ENCODE measurements at places on chromosomes 5 and 9.
A peak's percentile ranks its signal among the peaks of the same experiment; 100 is the strongest.

DNA sequence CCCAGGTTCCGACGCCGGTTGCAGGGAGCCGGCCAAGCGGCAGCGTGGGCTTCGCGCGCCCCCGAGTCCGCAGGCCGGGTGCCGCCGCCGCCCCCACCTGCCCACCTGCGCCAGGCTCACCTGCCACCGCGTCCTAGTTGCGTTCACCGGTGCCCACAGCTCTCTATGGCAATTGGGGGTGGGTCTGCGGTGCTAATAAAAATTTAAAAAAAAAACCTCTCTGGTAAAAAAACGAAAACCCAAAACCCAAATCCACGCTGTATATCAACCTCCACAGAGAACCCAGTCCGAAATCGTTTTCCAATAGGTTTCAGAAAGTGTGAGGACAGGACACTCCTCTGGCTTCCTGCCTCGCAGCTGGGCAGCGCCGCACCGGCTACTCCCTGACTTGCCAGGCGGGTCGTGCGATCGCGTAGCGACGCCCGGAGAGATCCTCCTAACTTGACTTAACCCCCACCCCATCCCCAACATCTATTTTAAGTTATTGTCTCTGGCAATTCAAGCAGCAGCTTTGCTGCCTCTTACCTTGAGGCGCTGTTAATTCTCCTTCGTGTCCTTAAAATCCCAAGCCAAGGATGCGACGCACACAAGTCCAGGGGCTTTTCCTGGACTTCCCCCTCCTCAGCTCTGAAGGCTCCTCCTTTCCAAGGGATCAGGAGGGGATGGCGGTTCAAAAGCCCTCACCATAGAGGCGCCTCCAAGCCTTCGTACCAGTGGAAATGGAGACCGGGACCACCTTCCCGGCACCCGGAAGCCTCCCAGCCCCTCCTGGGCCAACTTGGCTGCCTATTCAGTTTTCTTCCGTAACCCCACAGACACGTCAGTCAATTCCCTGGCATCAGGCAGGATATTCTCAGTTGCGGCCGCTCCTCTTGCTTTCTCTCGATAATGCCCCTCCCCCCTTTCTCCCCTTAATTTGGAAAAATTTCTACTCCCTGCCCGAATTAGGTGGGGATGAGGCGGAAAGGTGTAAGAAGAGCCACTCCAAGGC, 1639.4 kb upstream of the C9orf72 start:
- no peak for DNase-seq
- H3K27ac ChIP-seq = no peak overlapping the region
- no peaks in the 10 kb centered on the region for H3K36me3 ChIP-seq
- peaks cover 66% of the 10 kb centered on the region for H3K27me3 ChIP-seq
- H3K4me3 ChIP-seq = peak overlapping the region; percentile 55

DNA sequence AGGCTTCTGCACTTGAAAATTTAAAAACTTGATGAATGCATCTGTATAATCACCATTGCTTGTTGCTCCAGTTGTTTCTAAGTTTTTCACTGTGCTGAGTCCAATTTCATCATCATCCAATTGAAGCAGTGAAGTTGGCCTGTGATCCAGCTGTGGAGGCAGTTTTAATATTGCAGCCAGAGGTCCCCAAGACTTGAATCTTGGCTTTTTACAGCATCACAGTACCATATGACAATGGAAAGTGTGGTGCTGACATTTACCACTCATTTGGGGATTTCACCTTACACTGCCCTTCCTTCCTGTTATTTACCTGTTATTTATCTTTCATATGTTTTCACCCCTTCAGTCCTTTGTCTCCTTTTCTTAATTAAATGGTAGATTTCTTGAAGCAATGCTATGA, 76.2 kb upstream of the SPIN1 start:
- H3K4me3 ChIP-seq = peak overlapping the region; percentile 55
- H3K27me3 ChIP-seq = no peaks in the 10 kb centered on the region
- peaks cover 47% of the 10 kb centered on the region for H3K4me1 ChIP-seq
- no peaks in the 10 kb centered on the region for H3K36me3 ChIP-seq

DNA sequence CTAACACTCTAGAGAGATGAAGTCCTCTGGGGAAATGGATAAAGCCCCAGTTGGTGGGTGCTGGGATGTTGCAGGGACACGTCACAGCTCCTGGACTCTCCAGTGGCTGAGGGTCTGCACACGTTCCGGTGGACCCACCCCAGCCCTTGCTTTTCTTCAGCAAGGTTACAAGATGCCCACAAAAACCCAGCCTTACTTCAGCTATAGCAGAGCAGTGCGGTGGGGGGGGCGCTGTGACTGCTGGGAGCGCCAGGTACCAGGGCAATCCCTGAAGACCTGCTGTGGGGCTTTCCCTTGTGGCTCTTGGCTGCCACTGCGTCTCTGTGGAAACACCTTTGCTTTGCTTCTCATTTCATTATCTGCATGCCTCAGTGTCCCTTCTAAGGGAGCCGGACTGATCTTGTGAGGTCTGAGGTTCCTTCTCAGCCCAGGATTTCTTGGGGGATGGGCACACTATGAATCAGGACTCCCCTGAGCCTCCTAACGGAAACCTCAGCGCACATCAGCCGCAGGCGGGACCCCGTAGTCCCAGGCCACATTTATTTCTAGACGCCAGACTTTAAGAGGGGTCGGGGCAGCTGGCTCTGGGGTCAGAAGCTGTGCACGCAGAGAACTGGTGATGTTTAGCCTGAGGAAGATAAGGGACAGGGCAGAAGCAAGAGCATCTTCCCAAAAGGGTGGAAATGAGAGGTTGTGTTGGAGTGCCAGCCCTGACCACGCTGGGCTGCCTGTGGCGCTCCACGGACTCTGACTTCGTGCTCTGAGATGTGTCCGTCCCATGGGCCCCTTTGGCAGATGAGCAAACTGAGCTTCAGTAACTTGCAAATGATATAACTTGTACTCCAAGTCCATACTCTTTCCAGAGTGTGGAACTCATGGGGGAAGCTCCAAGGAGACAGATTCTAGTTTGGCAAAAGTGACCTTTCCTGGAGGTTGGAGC, 106.8 kb downstream of the WNK2 start:
- no peak overlapping the region for H3K27ac ChIP-seq
- H3K4me1 ChIP-seq = no peaks in the 10 kb centered on the region
- no peaks in the 10 kb centered on the region for H3K36me3 ChIP-seq
- DNase-seq = no peak
- no peak overlapping the region for H3K4me3 ChIP-seq

- H3K4me3 ChIP-seq = no peak overlapping the region
- H3K27me3 ChIP-seq = peaks cover 6% of the 10 kb centered on the region
- H3K27ac ChIP-seq = no peak overlapping the region
Observed at GRCh38 chr9:135491764-135492163, 8.7 kb upstream of the MRPS2 start.

DNA sequence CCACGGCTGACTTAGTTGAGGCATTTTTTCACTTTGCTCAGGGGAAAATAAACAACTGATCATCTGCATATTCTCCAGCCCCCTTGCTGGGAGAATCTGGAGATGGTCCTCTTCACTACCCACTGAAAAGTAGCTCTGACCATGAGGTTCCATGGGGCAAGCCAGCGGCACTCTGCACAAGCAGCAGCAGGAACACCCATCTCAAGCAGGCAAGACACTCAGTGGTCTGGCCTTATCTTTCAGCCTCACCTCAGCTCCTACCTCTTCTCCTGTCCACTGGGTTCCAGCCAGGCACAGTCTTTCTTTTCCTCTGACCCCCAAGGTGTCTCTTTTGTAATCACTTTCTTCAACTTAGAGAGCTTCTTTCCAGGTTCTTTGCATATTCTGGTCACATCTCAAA, 280.8 kb upstream of the GRIA1 start:
- DNase-seq = no peak
- no peaks in the 10 kb centered on the region for H3K27me3 ChIP-seq
- H3K27ac ChIP-seq = no peak overlapping the region
- no peak overlapping the region for H3K4me3 ChIP-seq

DNA sequence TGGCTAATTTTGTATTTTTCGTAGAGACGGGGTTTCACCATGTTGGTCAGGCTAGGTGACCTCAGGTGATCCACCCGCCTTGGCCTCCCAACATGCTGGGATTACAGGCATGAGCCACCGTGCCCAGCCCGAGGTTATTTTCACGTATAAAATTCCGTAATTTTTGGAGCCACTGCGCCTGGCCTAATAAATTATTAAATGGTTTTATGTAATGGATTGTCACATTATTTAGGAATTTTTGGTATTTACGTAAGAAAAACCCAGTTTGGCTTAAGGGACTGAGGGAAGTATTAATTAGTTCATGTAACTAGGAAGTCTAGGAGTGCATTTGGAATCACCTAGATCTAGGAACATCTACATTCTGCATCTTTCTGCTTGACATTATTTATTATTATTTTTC, 8.3 kb downstream of the GLE1 start:
- no peak for DNase-seq
- H3K36me3 ChIP-seq = peaks cover 26% of the 10 kb centered on the region
- H3K27ac ChIP-seq = no peak overlapping the region
- H3K27me3 ChIP-seq = no peaks in the 10 kb centered on the region

GRCh38 chr9:121021301-121021700, 28.8 kb downstream of the C5 start:
- DNase-seq = no peak
- H3K27me3 ChIP-seq = no peaks in the 10 kb centered on the region
- H3K36me3 ChIP-seq = no peaks in the 10 kb centered on the region
- no peak overlapping the region for H3K4me3 ChIP-seq
- H3K27ac ChIP-seq = no peak overlapping the region

Data from activated naive CD8-positive, alpha-beta T cell treated with anti-CD3 and anti-CD28 coated beads for 36 hours (primary cell).